ENCODE measurements at places on chromosomes 6 and 20.
A peak's percentile ranks its signal among the peaks of the same experiment; 100 is the strongest.

GRCh38 chr6:22673474-22673873, 104.1 kb downstream of the HDGFL1 start:
- no peak for DNase-seq

DNA sequence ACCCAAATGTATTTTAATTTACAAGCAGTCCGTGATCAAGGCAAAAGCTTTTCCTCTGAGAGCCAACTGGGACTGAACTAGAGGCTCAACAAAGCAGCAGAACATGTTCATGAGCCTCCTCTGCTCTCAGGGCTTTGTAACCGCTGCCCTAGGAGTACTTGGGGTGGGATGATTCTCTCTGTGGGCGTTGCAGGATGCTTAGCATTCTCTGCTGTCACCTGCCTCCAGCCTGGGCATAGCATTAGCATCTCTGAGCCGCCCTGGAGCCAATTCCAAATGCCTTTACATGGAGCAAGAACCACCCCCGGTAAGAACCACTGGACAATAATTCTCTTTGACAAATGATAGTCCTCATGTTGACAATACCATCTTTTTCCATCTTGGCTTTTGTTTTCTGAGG, 237.6 kb upstream of the CDH4 start:
- DNase-seq: no peak

DNA sequence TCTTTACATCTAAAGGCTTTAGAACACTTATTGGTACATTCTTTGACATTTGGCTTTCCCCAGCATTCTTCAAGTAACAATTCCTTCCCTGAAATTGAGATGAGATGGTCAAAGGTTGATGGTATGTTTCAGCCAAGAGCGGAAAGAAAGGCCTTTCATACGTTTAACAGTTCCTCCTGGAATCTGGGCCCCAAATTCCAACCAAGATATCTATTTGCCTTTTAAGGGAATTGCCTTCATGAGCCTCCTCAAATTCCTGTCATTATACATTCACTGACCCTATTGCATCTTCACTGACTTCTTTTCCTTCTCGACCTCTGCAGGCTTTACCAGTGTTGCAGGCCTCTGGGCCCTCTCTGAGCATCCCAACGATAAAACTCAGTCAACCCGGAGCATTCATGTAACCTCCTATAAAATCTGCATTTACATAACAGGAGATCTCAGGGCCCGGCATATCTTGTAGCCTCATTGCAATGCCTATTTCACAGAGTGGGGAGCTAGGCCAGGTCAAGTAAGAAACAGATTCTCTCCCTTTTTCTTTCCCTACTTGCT, 18.3 kb upstream of the WFDC9 start:
- no peak for DNase-seq

DNA sequence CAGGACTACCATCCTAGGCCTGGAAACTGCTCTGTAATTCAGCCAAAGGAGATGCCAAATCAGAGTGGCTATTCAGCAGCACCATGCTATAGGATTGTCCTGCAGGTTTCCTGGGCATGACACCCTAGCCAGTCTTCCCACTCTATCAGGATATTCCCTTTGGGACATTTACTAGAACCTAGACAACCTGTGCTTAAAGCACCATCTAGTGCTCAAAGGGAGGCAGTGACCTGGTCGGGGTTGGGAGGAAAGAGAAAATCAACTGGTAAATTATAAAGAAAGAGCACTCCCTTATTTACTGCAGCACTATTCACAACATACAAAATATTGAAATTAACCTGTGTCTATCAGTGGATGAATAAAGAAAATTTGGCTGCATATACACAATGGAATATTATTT, 67.2 kb upstream of the SMLR1 start:
- DNase-seq: no peak

- no peak for DNase-seq
Observed at GRCh38 chr6:117817499-117817898, 89.6 kb upstream of the SLC35F1 start.

DNA sequence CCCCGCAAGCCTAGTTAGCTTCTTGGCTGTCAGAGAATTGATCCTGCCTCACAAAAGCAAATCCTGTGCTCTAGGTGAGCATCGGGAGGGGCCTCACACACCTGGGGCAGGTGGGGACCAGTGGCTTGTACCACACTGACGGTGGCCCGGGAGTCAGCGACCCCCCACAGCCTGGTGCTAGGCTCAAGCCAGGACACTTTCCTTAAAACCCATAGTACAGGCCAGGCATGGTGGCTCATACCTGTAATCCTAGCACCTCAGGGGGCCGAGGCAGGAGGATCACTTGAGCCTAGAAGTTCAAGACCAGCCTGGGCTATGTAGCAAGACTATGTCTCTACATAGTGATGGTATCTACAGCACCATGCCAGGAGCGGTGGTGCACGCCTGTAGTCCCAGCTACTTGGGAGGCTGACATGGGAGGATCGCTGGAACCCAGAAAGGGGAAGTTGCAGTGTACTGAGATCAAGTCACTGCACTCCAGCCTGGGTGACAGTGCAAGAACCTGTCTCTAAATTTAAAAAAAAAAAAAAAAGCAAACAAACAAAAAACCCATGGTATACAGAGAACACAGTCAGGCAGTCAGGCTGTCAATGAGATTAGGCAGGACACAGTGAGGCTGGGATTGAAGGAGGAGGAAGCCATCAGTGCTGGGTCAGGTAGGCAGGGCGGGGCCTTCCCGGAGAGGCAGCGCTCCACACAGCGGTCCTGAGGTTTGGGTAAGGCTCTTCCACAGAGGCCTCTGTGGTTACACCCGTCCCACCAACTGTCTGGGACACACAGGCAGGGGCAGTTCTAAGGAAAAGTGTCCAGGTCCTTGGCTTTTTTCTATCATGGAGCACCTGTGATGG, 41.3 kb downstream of the SYNJ2 start:
- no peak for DNase-seq

DNA sequence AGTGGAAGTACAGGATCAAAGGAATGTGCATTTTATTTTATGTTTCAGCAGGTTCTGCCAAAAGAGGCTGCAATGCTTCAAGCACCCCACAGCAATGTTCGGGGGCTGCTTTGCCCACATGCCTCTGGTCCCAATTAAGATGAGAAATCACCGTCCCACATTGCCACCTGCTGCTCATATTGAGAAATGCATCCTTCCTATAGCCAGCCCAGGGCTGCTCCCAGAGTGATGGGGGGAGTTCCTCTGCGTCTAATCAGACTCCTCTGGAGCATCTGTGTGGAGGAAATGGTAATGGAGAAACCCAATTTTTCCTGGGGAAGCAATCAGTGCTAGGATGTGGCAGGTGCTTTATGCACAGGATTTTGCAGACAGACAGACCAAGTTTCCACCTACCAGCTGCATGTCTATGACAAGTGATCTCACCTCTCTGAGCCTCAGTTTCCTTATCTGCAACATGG, 33.7 kb downstream of the PTGIS start:
- peak; percentile 52 for DNase-seq

DNA sequence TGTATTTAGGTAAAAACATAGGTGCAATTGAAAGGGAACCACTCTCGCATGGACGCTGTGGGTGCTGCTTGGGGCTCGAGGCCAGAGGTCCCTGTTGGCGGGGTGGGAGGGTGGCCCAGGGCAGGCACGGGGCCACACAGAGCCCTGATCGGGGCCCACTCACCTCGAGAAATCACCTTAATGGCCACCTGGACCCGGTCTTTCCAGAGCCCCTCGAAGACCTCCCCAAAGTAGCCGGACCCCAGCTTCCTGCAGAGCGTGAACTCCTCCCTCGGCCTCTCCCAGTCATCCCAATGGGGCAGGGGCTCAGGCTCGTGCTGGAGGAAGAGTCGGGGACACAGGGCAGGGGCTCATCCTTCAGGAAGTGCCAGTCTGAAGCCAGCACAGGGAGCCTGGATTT, 3.8 kb downstream of the PTK6 start:
- DNase-seq: no peak

DNA sequence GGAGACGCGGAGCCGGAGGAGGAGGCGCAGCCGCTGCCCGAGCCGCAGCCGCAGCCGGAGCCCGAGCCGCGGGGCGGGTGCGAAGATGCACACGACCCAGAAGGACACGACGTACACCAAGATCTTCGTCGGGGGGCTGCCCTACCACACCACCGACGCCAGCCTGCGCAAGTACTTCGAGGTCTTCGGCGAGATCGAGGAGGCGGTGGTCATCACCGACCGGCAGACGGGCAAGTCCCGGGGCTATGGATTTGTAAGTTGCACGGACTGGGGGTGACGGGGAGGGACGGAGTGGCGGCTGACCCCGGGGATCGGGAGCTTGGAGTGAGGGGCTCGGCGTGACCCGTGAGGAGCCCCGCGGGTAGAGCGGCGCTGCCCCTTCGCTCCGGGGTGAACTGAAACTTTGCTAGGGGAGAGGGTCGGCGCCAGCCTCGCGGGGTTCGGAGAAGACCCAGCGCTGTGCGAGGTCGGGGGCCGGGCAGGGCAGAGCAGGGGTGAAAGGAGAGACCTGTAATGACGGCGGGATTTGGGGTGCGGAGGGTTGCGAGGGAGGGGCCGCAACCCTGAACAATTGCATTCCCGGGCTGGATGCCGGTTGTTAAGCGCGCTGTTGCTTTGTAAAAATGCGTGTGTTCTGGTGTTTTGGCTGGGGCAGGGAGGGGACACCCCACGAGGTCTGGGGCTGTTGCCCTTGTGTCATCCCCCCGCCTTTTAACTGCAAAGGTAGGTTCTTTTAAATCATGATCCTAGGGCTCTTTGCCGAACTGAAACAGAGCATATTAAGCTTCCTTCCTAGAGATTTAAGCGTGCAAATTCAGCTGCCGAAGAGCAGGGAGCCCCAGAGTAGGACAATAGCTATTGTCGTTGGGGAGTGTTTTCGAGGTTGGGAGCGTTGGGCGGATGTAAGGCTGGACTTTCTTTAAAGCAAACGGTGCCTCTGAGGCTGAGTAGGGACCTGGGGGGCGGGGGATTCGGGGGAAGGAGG, 628 bp downstream of the RBM24 start:
- DNase-seq: peak; percentile 25

GRCh38 chr20:53625311-53626129, 31.9 kb upstream of the ZNF217 start:
- DNase-seq: no peak

DNA sequence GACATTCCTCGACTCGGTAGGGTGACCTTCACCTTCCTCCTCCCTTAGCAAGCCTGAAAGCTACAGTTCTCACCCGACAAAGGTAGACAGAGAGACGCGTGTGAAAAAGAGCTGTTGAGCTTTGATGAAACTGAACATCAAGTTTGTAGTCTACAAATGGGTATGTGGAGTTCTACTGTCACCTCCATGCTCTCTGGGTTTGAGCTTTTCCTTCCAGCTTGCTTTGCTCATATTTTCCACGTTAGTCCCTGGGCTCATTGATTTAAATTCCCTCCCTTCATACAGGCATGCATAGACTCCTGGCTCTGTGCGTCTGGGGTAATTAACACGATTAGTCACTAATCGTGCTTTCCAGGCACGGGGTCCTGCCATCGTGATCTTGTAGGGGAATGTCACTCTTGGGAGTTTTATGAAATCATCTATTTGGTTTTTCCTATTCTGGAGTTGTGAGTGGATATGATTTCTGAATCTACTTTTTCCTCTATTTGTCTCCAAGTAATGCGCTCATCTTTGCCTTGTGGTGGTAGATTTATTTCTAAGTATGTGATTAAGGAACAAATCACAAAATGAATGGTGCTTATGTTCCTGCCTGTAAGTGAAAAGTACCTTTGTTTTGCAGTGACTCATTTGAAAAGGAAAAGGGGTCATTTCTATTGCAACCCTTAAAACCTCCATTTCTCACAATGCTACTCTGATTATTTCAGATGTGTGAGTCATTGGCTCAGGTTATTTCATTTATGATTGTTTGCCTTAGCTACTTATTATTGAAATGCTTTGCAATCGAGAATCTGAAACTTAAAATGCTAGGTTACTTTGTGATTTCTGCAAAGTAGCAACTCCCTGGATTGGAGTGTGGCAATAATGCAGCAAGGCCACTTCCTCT, 154.6 kb downstream of the ZDHHC14 start:
- DNase-seq: no peak
